M059J (cell line): ENCODE measurements at places on chromosomes 6 and 20.
A peak's percentile ranks its signal among the peaks of the same experiment; 100 is the strongest.

- DNase-seq = no peak
Measured at GRCh38 chr20:5489601-5490000, 172.8 kb upstream of the PROKR2 start.

GRCh38 chr6:131007286-131007685 is 55.8 kb downstream of the EPB41L2 start:
- DNase-seq = no peak

- DNase-seq = no peak
Measured at GRCh38 chr6:170165085-170165470, 125.8 kb downstream of the DLL1 start.

DNA sequence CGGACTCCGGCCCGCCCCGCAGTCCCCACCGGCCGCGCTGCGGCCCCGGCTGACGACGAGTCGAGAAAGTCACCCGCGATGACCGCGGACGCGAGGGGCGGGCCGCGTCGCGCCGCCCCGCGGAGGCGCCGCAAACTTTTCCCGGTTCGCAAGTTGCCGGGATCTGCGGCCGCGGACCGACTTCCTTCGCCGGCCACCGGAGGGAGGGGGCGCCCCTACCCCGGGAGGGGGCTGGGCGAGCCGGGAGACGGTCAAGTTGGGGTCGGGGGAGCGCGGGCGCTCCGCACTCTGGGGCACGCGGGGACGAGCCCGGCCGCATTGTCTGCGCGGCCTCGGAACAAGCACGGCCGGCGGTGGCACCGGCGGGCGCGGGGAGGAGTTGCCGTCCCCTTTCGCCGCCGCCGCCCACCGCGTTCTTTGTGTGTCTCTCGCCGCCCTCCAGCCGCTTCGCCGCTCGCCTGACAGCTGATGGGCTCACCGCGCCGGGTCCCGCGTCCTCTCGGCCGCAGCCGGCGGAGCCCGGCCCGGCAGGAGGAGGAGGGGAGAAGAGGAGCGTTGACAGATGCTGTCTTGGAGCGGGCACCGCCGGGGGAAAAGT is 131.6 kb downstream of the OGFRL1 start:
- DNase-seq = peak; percentile 56

GRCh38 chr6:23354004-23354403 is 772.0 kb upstream of the NRSN1 start:
- DNase-seq = no peak

DNA sequence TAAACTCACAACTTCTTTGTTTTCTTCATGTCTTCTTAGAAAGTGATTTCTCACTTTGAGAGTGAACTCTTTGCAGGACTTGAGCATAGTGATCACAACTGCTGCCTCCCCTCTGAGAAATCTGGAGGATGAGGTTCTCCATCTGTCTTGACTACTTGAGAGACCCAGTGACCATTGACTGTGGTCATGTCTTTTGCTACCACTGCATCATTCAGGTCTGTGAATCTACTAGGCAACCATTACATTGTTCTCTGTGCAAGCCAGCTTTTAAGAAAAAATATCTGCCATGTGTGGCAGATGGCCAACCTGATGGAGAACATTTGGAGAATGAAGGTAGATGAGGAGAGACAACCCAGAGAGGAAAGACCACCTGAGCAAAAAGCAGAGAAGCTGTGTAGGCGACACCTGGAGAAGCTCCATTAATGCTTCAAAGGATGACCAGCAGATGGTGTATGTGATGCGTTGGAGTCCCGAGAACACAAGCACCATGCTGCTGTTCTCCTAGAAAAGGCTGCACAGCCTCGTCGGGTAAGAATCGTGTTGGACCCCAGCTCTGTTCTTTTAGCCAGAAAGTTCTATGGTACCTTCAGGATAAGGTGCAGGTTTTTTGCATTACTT is 25.1 kb upstream of the TRIM26 start:
- peak; percentile 49 for DNase-seq

- DNase-seq = no peak
Measured at GRCh38 chr6:111952274-111952673, 79.0 kb upstream of the FYN start.
